ENCODE measurements at places on chromosomes 7 and 10.

- no peak for DNase-seq
Observed at GRCh38 chr10:46247808-46248569, 38.8 kb upstream of the ANTXRL start.

DNA sequence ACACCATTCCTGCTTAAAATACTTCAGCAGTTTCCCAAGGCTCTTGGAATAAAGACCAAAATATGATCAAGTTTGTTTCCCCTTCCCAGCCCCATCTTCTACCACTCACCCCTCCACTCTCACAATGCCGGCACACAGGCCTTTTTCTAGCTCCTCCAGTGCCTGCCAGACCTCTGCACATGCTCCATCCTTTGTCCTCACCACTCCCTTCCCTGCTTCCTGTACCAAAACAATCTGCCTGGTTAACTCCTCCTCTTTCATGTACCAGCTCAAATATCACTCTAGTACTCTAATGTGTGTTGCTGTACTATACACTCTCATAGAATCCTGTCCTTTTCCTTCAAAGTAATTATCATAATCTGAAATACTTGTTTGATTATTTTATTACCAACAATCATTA is 19.4 kb downstream of the SCRN1 start:
- no peak for DNase-seq

- DNase-seq, result no peak
Observed at GRCh38 chr10:97270523-97271154, 21.8 kb downstream of the ARHGAP19 start.

- DNase-seq, result no peak
Observed at GRCh38 chr7:5502721-5503243, 79.1 kb upstream of the TNRC18 start.

GRCh38 chr7:130369110-130369711 is 11.1 kb upstream of the CPA1 start:
- no peak for DNase-seq

DNA sequence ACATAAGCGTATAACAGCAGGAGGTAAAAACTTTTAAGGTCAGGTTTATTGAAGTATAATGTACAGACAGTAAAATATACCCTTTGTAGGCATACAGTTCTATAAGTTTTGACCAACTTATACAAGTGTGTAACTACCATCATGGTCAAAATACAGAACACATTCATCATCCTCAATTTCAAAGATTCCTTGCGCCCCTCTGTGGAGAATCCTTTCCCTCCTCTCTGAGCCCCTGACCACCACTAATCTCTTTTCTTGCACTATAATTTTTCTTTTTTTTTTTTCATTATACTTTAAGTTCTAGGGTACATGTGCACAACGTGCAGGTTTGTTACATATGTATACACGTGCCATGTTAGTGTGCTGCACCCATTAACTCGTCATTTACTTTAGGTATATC is 58.1 kb upstream of the CTTNBP2 start:
- no peak for DNase-seq

GRCh38 chr10:35640951-35641675 is 983 bp downstream of the FZD8 start:
- peak; percentile 22 for DNase-seq

- no peak for DNase-seq
Observed at GRCh38 chr7:108094933-108095710, 35.0 kb downstream of the LAMB4 start.

DNA sequence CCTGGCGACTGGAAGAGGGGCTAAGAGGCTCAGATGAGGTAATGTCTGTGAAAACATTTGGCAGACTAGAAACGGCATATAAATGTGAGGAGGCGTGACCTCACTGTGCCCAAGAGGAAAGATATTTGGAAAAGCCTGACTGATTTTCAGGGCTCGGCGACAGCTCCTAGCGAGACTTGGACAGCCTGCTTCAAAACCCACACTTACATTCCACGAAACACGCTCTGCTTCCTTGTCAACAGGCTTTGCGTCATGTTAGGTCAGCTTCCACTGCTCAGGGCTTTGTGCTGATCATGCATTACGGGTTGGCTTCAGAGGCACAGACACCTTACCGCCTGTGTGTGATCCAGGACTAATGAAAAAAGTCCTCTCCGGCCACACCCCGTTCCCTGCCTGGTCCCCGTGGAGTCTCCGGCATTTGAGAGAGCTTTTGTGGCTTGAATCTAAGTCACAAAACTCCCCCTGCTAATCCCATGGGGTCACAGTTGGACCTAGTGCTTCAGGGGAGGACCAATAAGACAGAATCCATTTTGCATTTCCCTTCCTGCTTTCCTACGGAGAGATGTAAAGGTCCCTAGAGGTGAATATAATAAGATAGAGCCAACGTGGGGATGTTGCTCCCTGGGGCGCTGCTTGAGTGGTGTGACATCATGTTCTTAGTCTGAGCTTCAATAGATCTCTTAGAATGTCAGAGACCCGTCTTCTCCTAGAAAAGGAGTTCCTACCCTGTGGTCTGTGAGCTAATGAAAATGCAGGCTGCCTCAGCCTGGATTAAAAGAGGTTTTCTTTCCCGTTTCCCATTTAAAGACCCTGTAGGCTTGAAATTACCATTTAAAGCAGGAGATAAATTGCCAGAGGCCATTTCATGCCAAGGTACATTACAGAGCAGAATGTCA is 25.5 kb downstream of the FGFBP3 start:
- DNase-seq, result no peak

DNA sequence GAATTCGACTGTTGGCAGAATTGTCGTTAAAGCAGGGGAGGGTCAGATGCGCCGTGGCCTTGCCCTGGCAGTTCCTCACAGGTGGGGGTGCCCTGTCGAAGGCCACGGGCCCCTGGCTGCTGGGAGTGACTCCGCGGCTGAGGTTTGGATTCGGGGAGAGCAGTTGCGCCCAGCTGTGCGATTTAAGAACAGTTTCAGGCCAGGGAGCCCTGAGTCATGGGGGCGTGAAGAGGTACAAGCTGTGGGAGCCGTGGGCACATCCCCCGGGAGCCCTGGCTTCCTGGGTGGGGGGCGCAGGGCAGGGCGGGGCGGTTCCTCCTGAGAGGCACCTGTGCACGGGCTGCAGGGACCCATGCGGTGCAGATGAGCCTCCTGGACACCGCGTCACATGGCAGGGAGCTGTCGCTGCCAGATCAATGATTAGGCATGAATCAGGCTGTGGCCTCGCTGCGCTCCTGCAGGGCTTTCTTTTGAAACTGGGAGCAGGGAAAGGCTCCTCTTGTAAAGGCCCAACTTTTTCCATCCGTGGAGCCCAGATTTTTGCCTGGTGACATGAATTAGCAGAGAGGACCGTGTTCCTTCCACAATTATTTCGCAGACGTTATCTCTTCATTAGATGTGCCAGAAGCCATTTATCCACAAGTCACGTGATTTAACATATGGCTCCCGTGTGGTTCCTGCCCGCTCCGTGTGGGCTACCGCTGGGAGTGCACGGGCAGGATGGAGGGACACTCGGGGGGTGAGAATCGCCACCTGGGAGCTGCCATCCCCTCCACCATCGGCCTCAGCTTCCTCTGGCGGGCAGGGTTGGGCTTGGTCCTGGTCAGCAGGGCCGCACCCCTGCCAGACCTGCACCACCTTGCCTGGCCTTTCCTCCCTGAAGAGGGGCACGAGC is 918 bp downstream of the PWWP2B start:
- DNase-seq, result peak; percentile 33

GRCh38 chr10:69685802-69686585 is 55.9 kb downstream of the FAM241B start:
- DNase-seq, result no peak

DNA sequence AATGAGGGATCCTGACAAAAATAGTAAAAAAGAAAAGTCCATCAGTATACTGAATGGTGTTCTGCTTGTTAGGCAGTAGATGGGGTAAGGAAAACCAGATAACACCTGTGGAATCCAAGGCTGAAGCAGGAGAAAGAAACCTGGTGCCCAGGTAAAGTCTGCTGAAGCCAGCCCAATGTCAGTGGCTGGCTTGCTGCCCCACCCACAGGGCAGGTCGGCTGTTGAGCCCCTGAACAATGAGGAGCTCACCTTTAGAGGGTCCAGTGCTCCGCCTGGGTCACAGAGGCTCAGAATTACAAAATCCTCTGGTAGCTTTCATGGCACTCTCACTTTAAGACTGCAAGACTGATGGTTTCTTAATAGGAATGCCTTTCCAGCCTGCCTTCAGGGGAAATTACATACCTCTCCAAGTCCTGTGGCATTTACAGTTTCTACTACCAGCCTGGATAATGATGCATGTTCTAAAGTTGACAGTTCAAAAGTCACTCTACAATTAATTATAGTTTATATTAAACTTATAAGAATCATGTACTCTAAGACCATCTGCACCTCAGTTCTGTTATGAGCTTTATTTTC is 23.8 kb downstream of the DHX32 start:
- DNase-seq, result no peak

GRCh38 chr7:45709168-45710042 is 135.2 kb downstream of the ADCY1 start:
- no peak for DNase-seq

- DNase-seq, result no peak
Observed at GRCh38 chr10:117345143-117345542, 30.1 kb downstream of the PDZD8 start.

- DNase-seq, result no peak
Observed at GRCh38 chr7:117230276-117231046, 92.4 kb downstream of the WNT2 start.

DNA sequence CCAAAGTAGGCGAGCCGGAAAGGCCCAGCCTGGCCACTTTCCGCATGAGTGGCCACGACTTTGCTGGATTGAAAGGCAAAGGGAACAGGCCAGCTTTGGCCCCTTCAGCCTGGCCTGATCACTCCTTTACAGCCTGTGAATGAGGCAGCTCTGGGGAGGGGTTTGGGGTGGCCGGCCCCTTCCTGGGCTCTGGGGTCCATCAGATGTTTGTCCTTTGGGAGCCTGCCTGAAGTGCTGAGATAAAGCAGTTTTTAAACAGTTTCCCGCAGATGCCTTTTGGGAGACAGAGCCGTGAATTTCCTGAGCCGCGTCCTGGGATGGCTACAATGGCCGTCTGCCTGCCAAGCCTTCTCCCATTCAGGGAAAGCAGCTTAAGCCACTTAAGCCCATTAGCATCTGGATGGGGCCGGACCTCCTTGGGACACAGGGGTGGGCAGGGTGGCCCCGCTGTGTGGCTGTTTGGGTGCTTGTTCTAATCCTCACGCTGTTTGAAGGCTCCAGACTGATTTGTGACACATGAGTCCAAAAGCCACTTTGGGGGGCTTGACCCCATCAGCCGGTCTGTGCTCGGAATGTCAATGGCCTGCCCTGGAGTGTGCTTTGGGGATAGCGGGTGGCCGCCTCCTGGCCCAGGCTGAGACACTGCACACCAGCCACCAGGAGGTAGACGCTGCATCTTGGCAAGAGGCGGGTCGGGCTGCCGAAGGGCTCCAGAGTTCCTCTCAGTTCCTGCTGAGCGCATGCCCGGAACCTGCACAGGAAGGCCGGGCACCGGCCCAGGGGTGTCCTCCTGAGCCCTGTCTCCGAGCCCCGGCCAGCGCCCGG is 38.9 kb downstream of the NKX6-2 start:
- no peak for DNase-seq

- peak; percentile 72 for DNase-seq
Observed at GRCh38 chr7:33107136-33108066, 1.8 kb downstream of the RP9 start.

DNA sequence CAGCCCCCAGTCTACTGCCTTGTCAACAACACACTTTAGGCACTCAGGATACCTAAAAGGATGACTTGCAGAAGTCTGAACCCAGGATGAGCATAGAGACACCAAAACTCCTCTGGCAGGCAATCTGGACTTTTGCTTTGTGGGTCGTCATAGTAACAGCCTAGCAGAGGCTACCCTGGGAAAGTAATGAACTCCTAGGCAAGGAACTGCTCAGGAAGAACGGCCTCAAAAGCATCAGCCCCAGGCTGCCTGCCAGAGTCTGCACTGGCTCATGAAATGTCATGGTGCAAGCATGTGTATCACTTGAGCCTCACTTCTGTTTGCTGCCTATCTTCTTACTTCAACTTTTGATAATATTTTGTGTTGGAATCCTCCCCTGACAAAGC is 715.1 kb downstream of the GRID1 start:
- no peak for DNase-seq

DNA sequence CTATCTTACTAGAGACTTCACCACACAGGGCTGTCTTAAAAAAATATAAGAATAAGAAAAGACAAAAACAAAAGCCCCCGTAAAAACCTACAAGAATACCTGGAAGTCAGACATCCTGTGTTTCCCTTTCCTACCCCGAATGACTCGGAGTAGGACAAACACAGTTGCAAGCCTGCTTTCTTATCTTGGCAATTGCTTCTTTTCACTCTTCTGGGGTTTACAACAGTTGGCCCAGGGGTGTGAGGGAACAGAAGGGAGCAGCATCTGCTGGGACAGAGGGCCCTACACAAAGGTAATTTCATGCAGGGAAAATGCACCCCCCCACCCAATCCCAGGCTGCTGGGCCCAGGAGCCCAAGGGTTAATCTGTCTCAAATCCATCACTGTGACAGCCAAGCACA is 220.6 kb downstream of the ARHGAP12 start:
- no peak for DNase-seq

DNA sequence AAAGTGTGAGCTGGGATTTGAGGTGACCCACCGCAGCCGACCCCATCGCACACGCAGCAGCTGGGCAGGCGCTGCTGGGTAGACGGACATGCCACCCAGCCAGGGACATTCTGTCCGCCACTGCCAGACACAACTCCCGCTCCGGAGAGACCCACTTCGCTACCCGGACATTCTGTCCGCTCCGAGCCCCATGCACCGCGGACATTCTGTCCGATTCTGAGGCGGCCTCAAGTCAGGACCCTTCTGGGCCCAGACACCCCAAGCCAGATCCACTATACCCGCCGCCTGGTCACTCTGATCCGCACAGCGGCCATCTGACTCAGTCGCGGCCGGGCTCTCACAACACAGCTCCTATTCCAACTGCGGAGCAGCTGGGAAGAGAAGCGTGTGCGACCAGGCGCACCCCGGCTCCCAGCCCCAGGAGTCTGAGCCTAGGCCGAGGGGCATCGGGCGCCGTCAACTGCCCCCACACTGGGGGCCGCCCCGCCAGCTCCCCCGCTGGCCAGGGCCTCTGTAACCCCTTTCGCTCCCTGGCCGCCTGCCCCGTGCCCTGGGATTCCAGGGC is 763 bp downstream of the PITX3 start:
- DNase-seq, result no peak

GRCh38 chr10:125062914-125063230 is 97.5 kb downstream of the CTBP2 start:
- no peak for DNase-seq

DNA sequence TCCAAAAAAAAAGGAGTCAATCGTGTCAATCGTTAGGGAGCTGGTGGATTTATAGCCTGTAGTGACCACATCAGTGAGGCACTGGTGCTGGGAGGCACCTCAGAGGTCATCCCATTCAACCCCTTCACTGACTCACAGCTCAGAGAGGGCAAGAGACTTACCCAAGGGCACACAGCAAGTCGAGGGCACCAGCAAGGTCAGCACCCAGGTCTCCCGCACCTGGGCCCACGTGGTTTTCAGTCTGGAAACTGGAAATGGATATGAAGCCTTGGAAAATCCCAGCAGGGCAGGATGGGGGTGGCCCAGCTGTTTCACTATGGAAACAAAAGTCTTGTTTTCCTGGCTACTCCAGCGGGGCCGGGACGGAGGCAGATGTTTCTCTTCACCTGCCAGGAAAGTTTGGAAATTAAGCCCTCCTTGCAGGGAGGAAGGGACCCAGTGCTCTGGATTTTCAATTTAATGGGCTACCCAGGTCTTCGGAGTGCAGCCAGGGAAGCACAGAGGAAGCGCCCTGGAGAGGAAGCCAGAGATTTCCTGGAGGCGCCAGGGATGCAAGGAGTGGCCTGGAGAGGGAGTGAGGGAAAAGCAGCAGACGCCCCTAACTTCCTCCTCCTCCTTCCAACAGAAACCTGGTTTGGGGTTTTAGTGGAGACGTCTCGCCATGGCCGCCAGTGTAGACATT is 157.2 kb upstream of the TNRC18 start:
- no peak for DNase-seq
